ENCODE measurements at places on chromosomes 6 and 20.

DNA sequence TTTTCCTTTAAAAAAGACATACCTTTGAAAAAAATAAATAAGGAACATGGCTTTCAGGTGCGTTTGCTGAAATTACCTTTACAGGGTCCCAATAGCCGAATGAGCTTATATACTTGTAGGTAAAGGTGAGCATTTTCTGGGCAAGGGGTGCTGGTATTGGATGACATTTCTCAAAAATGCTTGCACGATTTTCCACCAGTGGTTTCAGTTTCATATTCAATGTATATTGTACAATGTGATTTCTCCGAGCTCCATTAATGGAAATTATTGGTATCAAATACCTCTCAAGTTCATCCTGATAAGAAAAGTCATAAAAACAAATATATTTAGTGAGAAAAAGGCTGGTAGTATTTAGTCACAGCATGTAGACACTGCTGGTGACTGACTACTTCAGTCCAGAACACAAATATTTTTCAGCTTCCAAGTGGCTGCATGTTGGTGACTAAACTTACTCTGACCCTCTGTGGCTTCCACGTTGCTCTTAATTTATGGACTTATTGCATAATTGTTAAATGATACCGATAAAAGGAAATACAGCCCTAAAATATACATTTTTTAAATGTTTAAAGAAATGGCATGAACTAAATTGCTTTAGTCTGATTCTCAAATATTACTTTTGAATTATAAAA lies 32.9 kb upstream of the ZBTB24 start:
- no peak for DNase-seq

DNA sequence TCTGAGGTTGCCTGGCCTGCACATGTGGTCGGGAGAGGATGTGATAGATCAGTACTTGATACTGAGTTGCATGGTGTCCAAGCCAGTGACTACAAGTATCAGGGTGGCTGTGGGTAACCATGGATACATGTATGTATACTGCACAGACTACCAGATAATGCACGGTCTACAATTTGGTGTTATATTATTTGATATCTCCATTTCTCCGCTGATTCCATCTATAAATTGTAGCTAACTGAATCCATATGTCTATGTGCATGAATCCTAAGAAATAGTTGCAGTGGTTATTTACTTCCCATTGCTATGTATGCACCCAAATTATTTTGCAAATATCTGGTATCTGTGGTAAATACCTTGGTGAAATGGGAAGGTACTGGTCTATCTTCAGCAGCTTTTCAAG lies 83.8 kb upstream of the KIF25 start:
- DNase-seq, result no peak

- no peak for DNase-seq
Measured at GRCh38 chr6:3725145-3726047, 26.1 kb downstream of the PXDC1 start.

DNA sequence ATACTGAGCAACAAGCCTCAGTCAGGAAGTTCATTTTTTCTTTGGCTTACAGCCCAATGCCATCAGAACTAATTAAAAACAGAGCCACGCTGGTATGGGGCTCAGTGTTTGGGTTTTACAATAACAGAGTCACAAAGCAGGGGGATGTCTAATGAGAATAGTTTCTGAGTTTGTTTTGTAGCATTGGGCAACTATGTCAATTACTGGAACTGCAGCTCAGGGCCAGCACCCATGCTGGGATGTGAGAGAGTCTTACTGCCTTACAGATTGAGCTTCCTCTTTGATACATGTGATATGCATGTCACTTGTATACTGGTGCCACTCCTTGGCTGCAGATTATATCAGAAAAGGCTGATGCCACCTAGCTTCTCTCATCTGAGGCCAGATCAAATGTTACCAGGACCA lies 117.6 kb downstream of the TFAP2B start:
- no peak for DNase-seq

- DNase-seq, result no peak
Measured at GRCh38 chr6:116287689-116288282, 8.1 kb upstream of the TSPYL1 start.

DNA sequence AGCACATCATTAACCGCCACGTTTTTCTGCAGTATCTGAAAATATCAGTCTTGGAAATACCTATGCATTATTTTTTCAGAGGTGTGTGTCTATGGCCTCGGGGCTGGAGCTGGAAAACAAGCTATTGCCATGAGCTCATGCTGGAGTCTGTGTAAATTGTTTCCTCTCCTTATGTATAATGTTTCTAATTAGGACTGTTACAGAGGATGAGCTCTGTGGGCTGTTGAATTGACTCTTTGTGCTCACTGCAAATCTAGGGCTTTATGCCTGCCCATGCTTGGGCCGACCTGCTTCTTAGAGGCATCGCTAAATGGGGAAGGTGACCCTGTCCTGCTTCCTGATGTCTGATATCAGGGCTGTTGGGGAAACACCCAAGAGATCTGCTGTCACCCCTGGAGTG lies 80.8 kb upstream of the SLC22A16 start:
- DNase-seq, result no peak

GRCh38 chr20:61746781-61747180 lies 318.9 kb downstream of the TAF4 start:
- no peak for DNase-seq

- DNase-seq, result no peak
Measured at GRCh38 chr6:75446241-75446880, 47.2 kb downstream of the FILIP1 start.

DNA sequence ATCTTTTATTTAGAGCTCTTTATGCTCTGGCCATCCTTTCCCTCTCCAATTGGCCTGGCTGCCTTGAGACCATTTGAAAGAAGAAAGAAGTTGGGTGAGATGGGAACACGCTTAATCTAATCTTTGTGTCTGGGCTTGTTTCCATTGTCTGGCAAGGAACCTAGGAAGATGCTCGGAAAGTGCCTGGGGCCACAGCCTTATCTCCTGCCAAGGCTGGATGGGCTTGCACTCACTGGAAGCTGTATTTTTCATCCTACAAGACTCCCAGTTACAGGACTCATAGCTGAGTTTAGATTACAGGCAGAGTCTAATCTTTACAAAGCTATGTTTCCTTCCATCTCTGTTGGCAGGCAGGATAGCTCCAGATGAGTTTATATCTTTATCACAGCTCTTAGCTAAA lies 33.1 kb upstream of the CDYL start:
- no peak for DNase-seq

DNA sequence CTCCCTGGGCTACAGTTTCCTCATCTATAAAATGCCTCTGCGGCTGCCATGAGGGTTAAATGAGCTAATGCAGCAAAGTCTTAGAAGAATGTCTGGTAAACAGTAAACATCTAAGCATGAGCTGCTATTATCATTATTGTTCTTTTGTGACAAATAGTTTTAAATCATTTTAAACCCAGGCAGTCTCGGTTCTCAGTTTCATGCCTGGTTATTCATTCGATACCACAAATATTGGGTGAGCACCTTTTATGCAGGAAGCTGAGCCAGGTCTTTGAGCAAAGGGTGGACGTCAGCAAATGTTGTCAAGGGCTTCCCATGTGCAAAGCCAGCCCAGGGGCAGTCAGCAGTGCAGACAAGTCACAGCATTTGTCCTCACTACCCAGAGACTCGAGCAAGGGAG lies 128.7 kb downstream of the NFATC2 start:
- DNase-seq, result no peak

- no peak for DNase-seq
Measured at GRCh38 chr20:18904624-18905023, 91.0 kb downstream of the SCP2D1 start.

- DNase-seq, result no peak
Measured at GRCh38 chr6:150038202-150039062, 13.1 kb upstream of the RAET1L start.

DNA sequence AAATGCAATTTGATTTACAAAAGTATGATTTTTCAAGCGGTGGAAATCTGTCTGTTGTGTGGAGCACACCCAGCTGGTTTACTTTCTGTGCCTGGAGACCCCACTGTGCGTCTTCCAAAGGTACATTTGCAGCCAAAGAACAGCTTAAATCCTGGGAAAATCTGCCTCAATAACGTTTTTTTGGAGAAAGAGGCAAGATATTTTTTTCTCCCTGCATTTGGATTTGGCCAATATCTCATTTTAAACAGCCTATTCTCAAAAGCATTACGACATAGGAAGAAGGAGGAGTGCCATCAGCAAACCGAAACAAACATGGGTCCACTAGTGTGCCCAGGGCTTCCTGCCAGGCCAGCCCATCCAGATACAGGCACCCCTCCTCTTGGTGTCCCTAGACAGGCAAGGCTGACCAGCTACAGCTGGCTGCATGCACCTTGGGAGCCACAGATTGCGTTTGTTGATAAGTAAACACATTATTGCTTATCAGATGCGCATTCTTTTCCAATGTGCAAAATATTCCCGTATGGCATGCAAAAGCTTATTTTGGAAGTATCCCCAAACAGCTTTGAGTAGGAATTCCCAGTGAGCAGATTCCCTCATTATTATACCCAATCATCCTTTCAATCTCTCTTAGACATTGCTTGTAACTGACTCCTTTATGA lies 184.5 kb upstream of the MARCKS start:
- no peak for DNase-seq

DNA sequence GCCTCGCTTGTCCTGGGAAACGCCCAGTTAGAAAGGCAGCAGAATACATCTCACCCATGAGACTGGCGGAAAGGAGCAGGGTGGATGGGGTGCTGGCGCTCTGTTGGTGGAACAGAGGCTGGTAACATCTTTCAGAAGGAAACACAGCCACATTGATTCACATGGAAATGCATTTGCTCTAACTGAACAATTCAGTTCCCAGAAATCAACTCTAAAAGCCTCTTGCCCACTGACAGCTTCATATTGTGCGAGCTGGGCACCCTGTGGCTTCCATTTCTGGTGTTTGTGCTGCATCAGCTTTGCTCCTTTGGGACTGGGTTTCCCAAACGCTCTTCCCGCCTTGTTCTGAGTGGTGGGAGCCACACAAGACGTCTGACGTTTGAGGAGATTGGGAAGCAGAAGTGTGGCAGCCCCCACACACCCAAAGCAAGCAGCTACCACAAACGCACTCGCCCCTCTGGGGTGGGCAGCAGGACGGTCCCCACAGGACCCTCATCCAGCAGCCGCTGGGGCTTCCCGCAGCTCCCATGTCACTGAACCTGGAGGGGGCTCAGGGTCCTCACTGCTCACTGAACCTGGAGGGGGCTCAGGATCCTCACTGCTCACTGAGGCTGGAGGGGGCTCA lies 229.5 kb downstream of the ERMARD start:
- DNase-seq, result no peak

GRCh38 chr6:7769702-7770101 lies 43.8 kb downstream of the BMP6 start:
- DNase-seq, result no peak

DNA sequence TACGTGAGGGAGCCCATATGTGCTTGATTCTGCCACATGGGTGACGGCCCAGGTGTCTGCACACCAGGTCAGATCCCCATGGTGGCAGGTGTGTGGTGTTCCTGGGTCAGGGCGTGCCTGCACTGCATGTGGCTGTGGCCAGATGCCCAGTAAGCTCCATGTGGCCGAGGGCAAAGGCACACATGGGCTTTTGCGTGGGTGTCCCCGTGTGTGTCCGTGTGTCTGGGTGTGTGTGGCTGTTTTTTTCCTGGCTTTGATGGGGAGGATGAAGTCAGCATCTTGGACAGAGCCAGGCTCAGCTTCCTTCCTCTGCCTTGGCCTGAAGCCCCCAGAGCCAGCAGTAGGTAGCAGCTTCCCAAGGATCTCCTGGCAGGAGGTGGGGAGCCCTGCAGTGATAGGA lies 1.5 kb upstream of the TNXB start:
- no peak for DNase-seq

GRCh38 chr20:50399917-50400704 lies 110.1 kb upstream of the PTPN1 start:
- no peak for DNase-seq

GRCh38 chr20:52279706-52280105 lies 88.1 kb upstream of the ZFP64 start:
- no peak for DNase-seq

GRCh38 chr6:7809346-7809745 lies 83.4 kb downstream of the BMP6 start:
- no peak for DNase-seq

- DNase-seq, result no peak
Measured at GRCh38 chr20:15923030-15923776, 650.0 kb downstream of the KIF16B start.

DNA sequence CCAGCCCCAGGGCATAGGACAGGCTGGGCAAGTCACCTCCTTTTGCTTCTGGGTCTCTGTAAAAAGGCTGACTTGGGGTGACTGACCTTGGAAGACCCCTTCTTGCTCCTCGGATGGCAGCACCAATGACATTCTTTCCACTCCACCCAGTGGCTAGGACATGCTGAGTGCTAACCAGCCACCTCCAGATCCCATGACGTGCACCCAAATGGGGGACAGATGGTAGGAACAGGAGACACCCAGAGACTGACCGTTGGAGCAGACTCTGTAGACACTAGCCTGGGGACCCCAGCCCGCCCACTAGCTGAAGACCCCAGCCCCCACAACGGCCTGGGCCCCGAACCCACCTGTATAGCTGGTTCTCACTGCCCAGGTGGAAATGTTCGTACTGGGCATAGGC lies 38.3 kb downstream of the ANGPT4 start:
- no peak for DNase-seq

- no peak for DNase-seq
Measured at GRCh38 chr6:134437376-134437775, 119.5 kb upstream of the SGK1 start.

DNA sequence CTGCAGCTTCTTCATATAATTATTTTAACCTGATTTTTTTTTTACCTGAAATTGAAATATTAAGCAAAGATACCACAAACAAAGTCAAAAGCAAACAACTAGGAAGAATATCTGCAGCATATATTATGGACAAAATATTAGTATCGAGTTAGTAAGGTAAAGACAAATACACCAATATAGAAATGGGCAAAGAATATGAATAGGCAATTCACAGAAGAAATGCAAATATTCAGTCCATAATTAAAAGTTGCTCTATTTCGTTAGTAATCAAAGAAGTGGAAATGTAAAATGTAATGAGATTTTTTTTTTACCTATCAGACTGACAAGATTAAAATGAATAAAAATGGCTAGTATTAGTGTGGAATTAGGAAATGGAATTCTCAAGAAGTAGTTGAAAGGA lies 121.5 kb downstream of the CD83 start:
- no peak for DNase-seq

All from nucleus accumbens (tissue), 56 donors.